ENCODE measurements at places on chromosomes 12 and 14.

DNA sequence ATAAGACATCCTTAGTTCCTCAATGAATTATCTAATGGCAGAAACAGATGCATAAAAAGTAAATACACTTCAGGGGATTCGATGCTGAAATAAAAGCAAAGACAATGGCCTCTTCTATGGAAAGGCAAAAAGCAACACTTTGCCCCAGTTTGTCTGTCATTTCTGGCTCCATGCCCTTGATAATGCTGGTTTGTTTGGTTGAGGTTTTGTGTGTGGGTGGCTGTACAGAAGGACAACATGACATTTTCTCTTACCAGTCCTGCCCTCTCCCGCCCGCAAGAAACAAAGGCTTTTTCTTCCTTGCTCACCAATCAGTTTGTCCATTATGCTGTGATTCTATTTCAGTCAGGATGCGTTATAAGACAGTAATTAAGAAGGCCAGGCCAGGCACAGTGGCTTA is 18.1 kb upstream of the WDR89 start:
- no peak for DNase-seq

DNA sequence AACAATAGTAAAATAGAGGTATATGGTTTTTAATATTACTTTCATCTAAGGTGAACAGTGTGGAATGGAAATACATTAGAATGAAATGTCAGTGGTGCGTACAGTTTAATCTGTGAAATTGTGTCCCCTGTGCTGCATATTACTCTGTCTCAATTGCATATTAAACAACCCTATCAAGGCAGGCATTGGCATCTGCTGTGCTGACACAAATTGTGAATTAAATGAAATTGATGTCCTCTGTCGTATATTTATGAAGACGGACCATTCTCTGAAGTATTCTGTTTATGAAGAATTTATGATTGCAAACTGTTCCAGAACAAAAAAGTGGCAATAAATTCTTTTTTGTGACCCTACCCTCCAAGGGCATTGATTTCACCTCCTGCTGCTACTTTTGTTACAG is 204.4 kb upstream of the NPAS3 start:
- no peak for DNase-seq

DNA sequence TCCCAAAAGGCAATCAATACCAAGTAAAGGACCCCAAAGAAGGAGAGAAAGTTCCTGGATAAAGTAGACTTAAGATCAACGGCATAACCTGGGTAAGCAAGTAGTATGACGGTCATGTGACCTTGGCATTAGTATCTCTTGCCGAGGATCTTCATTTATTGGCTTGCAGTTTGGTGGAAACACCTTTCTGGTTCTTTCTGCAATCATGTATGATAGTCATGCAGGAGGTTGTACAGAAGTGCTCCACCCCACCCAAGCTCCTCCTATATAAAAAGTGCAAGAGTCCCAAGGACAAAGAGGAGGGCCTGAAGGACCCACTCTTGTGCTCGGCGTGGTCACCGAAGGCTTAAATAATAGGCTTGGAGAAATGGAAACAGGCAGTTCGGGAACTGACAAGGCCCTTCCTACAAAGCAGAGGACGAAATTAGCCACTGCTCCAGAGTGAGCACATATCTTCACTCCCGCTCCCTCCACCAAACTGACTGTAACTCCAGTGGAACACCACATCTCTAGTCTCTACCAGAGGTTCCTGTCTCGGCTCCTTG is 750 bp downstream of the CS start:
- DNase-seq, result no peak

DNA sequence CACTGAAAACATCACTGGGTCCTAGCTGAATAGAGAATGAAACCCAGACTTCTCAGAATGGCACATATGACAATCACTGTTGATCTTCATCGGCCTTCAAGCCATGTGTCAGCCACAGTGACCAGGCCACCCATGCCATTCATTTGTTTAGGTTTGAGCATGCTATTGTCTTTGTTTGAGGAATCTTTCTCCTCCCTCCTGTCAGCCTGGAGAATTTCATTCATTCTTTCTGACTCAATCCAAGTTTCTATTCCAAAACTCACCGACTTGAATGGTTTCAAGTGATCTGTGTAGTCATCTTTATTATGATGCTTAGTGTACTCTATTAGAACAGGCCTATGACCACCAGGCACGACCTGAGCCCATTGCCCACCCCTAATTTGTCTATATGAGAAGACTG is 106.3 kb downstream of the ETNK1 start:
- DNase-seq, result no peak

DNA sequence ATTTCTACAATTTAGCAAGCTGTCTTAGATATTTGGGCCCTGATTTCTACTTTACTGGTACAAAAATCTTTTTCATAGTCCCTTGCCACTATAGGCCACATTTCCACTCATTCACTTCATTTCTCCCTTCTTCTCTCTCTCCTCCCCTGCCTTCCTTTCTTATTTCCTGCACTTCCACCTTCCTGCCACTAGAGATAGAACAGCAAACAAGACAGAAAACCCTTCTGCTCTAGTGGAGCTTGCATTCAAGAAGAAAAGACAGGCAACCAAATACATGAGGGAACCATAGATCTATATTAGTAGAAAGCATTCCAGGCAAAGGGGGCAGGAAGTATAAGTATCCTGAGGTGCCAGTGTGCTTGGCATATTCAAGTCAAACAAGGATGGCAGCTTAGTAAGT is 623.5 kb downstream of the FLRT2 start:
- DNase-seq, result no peak

GRCh38 chr14:61573321-61573720 is 122.0 kb upstream of the HIF1A start:
- DNase-seq, result no peak

DNA sequence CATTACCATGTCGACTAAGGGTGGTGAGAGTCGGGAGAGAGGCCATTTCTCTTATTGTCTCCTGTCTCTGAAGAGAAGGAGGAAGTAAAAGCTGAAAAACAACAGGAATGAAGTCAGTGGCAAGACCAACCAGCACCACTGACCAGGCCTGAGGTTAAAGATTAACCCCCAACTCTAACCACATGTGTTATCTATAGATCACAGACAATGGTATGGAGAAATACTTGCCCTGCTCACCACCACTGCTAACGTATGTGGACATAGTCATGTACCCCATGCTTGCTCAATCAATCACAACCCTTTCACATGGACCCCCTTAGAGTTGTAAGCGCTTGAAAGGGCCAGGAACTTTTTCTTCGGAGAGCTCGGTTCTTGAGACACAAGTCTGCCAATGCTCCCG is 690.9 kb upstream of the LMO3 start:
- no peak for DNase-seq

GRCh38 chr14:59566296-59566695 is 10.3 kb downstream of the CCDC175 start:
- DNase-seq, result no peak

DNA sequence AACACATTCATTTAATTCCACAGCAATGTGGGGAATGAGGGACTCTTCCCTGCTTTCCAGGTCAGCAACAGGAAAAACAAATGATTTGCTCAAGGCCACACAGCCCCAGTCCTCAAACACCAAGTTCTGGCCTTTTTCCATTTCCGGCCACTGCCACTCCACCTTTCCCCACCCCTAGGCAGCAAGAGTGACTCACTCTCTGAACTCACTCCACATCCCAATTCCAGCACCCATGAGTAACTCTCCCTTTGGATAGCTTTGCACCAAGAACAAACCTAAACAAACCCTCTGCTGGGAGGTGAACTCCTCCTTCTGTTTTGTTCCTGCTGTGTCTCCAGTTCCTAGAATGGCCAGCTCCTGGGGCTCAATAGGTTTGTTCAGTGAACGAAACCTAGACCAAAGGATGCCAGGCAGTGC is 30.4 kb upstream of the PLEKHG6 start:
- no peak for DNase-seq

GRCh38 chr14:93232159-93232558 is 25.1 kb downstream of the UBR7 start:
- DNase-seq, result no peak

DNA sequence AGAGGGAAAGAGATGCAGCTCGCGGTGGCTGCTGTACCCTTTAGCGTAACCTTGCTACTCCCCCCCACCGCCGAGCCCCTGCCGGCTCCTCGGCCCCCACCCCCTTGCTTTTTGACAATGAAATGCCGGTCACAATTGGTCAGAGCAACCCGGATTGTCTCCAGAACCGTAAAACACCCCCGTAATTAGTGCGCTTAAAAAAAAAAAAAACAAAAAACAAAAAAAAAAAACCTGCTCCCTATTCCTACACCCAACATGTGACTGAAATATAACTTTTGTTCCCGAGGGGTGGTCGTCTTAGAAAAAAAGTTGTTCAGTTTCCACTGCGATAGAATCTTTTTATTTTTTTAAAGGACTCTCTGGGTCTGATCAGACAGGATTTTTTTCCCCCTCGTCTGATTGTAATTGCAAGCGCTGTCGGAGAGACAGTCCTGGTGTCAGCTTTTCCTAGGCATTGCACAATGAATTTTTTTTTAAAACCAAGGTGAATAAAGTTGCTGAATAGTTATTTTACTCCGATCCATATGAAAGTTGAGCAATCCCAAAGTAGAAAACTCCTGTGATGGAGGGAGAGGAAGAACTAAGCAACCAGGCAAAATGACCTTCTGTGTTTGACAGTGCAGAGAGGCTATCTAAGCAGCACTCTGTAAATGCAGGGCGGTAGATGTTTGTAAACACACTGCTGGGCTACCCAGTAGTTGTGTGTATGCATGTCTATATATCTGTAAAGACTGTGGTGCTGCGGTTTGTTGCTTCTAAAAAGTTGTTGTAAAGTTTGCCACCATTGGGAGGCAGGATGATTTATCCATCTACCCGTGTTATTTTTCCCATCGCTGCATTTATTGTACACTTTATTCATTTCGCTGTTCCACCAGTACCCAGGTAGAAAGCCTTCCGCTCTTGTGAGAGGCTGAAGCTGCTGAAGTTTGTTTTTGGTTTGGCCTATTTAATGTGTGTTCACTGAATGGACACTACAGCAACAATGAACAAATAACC is 1.1 kb downstream of the ETV6 start:
- no peak for DNase-seq

DNA sequence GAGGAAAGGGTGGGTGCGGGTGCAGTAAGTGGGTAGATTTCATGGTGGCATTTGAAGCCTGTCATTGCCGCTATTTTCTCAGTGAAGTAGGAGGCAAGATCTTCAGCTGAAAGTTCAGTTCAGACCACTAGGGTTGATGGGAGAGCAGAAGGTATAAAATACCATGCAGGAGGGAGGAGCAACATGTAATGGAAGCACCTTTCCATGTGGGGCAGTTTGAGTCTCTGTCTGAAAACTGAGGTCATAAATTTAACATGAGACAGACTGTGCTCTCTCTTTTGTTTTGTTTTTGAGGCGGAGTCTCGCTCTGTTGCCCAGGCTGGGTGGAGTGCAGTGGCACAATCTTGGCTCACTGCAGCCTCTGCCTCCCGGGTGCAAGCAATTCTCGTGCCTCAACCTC is 22.7 kb downstream of the LRRC74A start:
- DNase-seq, result no peak

DNA sequence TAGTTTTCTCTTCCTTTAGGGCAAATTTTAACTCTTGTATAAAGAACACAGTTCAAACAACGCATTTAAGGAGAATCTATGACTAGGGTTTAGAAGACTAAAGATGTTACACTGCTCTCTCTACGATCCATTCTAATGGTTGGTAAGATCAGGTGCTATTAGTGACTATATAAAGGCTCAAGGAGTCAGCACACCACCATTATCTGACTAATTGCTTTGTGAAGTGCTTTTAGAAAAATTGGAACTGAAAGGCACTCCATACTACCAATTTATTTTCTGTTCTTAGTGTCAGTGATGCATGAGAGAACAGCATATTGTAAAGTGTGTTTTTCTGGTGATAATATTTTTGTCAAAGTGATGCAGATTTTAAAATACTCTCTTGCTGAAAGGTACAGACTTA is 136.8 kb downstream of the SYT1 start:
- DNase-seq, result peak; percentile 94

GRCh38 chr12:58066296-58066695 is 124.9 kb downstream of the ATP23 start:
- no peak for DNase-seq

GRCh38 chr12:24172031-24172772 is 222.7 kb upstream of the SOX5 start:
- DNase-seq, result no peak
